Posterior cingulate gyrus (tissue), 11 donors: ENCODE measurements at places on chromosomes 3 and 15.

GRCh38 chr3:122023335-122023910 lies 1.4 kb upstream of the ILDR1 start:
- DNase-seq: no peak

DNA sequence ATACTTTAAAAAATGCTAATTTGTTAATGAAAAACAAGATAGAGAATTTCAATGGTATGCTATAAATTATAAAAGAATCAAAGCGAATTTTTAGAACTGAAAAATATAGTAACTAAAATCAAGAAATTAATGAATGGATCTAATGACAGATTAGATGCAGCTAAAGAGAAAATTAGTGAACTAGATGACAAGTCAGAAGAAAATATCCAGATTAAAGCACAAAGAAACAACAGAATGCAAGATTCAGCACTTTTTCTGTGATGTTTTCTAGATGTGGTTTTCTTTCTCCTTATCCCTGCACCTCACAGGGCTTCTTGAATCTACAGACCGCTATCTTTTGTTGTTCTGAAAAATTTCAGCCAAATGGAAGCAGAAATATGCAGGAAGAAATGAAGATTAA lies 54.4 kb downstream of the INO80 start:
- no peak for DNase-seq

GRCh38 chr3:100875239-100875638 lies 118.0 kb downstream of the ABI3BP start:
- DNase-seq: no peak

- no peak for DNase-seq
Observed at GRCh38 chr15:48638963-48639362, 6.5 kb downstream of the FBN1 start.

DNA sequence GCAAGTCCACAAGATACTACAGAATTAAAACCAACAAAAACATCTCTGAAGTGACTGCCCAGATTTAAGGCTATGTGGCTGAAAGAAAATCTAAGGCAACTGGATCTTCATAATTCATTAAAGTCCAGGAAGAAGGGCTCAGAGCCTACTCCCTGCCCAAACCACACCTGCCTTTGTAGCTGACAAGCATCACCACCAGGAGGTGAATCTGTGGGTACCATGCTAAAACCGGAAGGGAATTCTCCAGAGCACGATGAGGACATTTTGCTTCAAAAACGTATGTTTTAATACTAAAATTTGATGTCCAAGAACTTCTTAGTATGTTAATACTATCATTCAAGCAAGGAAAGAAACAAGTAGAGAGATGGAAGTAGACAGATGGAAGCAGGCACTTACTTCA lies 495.9 kb upstream of the NECTIN3 start:
- DNase-seq: no peak

GRCh38 chr15:32784581-32784980 lies 66.8 kb downstream of the GREM1 start:
- no peak for DNase-seq

DNA sequence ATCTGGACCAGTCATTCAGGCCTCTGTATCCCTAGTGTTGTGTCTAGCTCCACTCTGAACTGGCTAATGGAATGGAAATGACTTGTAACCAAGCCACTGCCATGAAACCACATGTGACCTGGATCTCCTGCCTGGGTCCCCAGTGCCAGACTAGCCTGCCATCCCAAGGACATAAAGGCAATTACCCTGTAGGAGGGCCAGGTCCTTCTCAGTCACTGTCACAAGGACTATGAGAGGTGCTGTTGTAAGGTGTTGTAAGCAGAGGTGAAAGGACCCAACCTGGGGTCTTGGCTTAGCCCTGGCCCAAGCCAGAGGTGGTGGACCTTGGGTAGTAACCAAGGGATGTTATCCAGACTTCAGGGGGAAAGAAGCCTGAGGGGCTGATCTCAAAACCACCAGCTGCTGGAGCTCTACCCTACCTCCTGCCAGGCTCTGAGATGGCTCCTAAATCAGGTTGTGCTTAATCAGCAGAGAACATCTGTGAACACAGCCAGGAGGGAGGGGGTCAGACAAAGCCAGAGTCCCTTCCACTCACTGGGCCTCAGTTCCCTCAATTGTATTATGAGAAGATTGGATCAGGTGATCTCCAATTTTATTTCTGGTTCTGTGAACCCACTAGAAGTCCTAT lies 15.7 kb upstream of the KLHL24 start:
- DNase-seq: no peak

- DNase-seq: no peak
Observed at GRCh38 chr15:39497016-39497758, 83.7 kb upstream of the THBS1 start.

GRCh38 chr3:7428206-7428718 lies 567.3 kb downstream of the GRM7 start:
- DNase-seq: no peak

DNA sequence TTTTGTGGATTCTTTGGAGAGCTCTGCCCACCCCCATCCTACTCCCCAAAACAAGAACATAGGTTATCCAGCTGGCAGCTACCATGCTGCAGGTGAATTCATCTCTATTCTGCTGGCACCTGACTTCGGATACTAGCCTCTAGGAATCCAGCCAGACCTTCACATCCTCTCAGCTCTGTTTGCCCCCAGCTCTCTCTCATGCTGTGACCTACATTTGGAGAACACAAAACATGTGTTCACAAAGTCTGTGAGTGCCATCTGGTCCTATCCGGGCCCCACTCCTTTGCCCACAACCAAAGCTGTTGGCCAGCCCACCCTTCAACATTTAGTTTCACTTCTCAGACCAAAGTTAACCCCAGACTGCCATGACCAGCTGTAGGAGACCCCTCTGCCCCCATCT lies 89.4 kb upstream of the C3orf80 start:
- no peak for DNase-seq

DNA sequence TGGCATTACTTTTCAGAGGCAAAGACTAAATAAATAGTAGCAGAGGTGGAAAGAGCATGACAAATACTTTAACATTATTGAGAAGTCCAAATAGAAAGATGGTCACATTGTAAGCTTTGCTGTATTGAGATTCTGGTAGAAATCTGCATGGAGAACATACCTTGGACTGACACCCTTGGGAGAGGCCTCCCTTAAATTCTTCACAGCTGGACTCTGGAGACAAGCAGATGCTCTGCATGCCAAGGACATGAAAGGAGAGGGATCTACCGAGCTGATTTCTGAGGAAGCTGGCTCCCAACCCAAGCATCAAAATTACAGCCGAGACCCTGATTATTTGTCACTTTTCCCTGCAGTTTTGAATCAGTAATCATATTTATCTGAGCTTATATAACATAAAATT lies 212.5 kb upstream of the COL8A1 start:
- DNase-seq: no peak

GRCh38 chr15:40306371-40306770 lies 1.4 kb downstream of the PLCB2 start:
- no peak for DNase-seq

DNA sequence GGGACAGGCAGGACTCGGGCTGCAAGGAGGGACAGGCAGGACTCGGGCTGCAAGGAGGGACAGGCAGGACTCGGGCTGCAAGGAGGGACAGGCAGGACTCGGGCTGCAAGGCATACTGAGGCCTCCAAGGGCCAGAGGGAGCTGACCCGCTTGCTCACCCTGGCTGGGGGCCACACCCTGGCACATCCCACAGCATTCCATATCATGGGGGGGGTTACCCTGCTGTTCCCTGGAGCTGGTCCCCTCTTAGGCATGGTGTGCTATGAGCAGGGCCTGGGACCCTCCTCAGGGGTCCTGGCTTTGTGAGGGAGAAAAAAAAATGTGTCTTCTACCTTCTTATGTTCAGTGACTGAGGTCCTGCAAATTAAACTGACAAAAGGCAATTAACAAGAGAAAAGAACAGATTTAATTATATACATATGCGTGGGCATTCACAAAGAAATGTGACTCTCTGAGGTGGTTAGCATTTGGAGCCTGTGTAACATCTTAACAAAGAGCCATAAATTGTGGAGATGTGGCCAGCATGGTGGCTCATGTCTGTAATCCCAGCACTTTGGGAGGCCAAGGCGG lies 97.6 kb upstream of the ALDH1A3 start:
- DNase-seq: no peak
